ENCODE measurements at places on chromosomes 4 and X.

GRCh38 chr4:123452616-123453015 lies 56.0 kb downstream of the SPRY1 start:
- DNase-seq = peak; percentile 36

- DNase-seq = peak; percentile 67
These were observed 47.8 kb downstream of the SLC9A7 start for GRCh38 chrX:46710927-46711623.

DNA sequence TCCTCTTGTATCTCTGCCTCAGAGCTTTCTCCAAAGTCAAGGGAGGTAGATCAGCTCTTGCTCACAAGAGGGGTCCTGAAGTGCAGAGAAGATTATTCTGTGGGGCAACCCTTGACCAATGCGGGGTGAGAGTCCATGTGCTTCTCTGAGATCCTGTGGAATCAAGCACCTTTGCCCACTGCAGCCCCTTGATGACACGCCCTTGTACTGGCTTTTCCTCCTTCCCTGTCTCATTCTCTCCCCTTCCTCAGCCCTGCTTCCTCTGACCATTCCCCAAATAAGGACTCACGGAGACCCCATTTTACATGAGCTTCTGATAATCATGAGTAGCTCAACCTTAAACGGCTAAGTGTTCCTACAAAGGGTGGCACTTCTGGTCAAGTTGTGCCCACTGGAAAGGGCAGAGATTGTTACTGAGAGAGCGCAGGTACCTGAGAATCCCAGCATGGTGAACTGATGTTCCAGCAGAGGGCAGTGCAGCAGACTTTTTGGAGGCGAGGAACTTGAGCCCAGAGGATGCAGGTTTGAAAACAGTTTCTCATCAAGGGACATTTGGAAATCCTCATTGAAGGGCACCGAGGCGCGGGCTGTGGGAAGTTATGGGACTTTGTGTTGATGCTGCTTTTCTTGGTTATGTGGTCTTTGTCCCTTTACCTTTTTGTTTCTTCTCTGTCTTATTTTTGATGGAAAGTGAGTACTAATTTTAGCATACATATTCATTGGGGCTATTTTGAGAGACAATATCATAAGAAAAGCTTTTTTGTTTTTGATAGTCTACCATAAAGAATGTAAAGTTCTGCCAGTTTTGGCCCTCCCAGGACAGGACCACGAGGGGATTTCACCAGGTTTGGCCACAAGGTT lies 201.3 kb downstream of the RBM46 start:
- peak; percentile 75 for DNase-seq

DNA sequence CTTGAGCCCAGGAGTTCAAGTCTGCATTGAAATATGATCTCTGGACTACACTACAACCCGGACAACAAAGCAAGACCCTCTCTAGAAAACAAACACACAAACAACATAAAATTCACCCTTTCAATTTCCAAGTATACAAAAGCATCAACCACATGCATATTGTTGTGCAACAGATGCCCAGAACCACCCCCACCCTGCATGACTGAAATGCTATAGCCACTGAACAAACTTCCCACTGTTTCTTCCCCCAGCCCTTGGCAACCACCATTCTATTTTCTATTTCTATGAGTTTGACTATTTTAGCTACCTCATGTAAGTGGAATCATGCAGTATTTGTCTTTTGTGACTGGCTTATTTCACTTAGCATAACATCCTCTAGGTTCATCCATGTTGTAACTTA lies 14.2 kb upstream of the C4orf51 start:
- DNase-seq = no peak

GRCh38 chr4:38453253-38453881 lies 210.6 kb upstream of the KLF3 start:
- DNase-seq = no peak

GRCh38 chrX:11197671-11198070 lies 86.5 kb downstream of the HCCS start:
- no peak for DNase-seq

GRCh38 chr4:4985844-4986243 lies 33.4 kb downstream of the CYTL1 start:
- DNase-seq = peak; percentile 46

DNA sequence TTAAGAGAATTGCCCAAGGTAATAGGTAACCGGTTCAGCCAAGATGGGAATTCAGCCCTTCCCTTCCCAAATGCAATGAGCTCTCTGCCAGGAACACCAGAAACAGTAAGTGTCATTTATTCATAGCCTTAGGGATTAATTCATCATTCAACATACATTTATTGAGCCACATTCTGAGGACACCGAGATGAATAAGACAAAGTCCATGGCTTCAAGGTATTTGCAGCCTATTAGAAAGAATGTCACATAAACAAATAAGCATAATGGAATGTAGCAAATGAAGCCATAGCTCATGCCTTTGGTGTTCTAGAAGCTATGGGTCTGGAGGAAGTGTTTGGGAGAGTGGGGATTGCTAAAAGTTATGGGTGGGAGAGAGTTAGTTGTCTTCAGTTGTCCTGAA lies 6.3 kb upstream of the TAB3 start:
- DNase-seq = no peak

DNA sequence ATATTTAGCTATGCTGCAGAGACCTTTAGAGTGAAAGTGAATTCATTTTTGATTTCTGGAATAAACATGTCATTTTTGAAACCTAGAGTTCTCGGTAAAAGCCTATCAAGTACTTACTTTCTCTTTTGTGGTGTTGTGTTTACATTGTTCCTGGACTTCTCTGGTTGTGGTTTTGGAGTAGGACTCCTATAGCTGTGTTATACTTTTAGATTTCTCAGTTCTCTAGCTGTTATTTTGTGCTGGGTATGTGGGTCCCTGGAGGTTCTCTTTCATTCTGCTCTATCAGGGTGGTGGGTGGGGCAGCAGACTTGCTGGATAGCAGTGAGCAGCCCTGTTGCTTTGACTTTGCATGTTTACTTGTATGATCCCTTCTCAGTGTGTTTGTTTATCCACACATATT lies 25.6 kb upstream of the MSMO1 start:
- peak; percentile 35 for DNase-seq

- no peak for DNase-seq
These were observed 84.5 kb downstream of the AREG start for GRCh38 chr4:74529284-74530041.

GRCh38 chr4:127732623-127733328 lies 2.6 kb downstream of the SLC25A31 start:
- peak; percentile 69 for DNase-seq

DNA sequence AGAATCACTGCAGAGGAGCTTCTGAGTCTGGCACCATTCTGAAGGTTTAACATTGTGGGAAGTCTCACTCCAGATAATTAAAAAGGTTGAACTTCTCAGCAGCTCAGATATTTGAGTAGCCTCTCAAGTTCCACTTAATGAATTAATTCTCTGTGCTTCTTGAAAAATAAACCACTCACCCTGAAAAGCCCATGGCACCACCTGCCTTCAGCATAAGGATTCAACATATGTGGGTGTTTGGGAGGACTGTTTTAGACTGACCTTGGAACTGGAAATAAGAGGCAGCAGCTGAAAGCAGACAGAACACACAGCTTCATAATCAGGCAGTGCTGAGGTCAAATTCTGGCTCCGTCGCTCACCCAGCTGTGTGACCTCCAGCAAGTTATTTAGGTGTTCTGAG lies 100.6 kb downstream of the KCNIP4 start:
- DNase-seq = no peak

GRCh38 chr4:19508442-19508841 lies 743.3 kb upstream of the SLIT2 start:
- DNase-seq = no peak

GRCh38 chr4:189874591-189874990 lies 66.1 kb upstream of the FRG1 start:
- DNase-seq = no peak

GRCh38 chrX:16250296-16250695 lies 83.0 kb downstream of the MAGEB17 start:
- DNase-seq = no peak

DNA sequence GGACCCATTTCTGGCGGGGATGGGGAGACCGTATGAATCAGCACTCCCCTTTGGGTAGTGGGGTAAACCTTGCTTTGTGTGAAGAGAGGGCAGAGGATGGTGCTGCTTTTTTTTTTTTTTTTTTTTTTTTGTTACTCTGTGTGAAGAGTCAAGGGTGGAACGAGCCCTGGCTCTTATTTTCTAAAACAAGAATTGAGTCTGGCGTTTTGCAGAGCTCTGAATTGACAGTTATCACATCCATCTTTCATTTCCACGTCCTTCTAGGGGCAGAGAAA lies 1.2 kb downstream of the SLAIN2 start:
- peak; percentile 55 for DNase-seq

DNA sequence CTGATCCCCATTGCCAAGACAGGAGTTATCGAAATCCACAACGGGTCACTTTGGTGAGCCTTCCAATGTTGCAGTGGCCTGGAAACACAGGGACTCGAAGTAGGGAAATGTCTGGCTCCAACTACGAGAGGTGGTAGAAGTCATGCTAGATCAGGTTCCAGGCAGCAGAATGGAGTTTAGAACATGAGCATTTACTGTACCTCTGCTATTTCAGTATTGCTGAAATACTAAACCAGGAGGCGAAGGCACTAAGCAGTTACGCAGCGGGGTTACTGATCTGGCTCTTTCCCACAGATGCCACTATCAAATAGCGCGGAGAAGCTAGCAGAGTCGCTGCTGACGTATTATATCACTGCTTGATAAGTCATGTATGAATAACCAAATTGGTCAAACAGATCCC lies 56.3 kb downstream of the PTCHD1 start:
- no peak for DNase-seq

DNA sequence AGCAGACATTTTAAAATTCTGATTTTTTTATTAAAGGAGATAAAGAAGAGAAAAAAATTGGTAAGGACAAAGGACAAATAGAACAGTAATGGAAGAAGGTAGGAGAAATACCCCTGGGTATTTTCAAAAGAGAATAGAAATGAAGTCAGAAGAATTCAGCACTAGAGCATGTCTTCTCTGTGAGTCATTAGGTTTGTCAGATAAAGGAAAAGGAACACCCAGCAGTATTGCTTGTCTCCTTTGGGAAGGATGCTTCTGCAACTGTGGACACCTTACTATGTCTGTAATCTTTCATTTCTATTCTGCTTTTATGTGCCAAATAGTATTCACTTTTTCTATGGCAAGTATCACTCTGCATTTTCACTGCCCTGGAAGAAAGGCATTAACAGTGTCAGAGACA lies 24.0 kb upstream of the PCDH7 start:
- DNase-seq = no peak

- no peak for DNase-seq
These were observed 164.4 kb downstream of the FBXO8 start for GRCh38 chr4:174119051-174119450.

GRCh38 chr4:46249516-46249915 lies 125.7 kb upstream of the GABRG1 start:
- no peak for DNase-seq

DNA sequence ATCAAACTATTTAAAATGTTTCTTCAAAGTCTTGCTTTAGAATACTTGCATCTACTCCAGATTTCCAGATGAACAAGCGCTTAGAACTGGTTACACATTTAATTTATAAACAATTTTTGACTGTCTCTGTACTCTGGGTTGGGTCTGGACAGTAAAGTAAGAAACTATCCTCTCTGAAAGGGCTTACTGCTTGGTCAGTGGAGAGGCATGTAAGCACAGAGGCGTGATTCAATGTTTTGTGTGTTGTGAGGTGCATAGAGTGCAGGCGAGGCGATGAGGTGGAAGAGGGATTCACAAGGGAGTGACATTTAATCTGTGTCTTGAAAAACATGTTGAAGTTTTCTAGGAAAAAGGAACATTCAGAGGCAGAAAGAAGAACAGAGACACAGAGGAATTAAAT lies 231.4 kb downstream of the VEGFC start:
- no peak for DNase-seq

- no peak for DNase-seq
These were observed 112.6 kb downstream of the LINC00632 start for GRCh38 chrX:140822184-140822583.

DNA sequence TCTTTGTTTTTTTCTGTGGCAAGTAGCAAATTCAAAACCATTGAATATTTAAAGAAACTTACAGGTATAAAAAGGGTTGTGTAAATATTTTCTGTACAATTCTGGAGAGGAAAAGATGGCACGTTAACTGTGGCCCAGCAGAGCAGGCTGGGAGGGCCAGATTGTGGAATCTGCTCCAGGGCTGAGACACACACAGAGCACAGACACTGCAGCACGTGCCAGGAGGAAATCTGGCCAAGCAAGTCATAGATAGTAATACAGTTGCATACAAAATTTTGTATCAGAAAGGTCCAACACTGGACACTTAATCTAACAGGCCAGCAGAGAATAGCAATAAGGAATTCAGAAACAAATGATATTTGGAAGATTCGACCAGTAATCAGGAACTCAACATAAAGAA lies 763.7 kb downstream of the PDHA2 start:
- DNase-seq = no peak

- peak; percentile 64 for DNase-seq
These were observed 183.7 kb downstream of the SPATA18 start for GRCh38 chr4:52234561-52235440.

GRCh38 chr4:15744016-15744545 lies 34.0 kb upstream of the CD38 start:
- no peak for DNase-seq

DNA sequence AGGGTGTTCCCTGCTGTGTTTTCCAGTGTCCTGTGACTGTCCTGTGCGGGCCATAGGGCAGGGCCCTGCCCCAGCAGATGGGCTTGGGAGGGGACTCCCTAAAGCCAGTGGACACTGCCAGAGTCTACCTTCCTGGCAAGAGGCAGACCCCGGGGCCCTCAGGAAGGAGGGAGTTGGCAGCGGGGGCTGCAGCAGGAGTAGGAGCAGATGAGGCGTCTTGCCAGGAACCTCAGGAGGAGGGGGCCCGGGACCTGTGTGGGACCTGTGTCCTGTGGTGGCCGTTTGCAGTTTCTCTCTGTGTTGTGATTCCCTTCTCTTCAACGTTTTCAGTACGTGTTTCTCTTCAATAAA lies 3.8 kb downstream of the PNMA3 start:
- no peak for DNase-seq

DNA sequence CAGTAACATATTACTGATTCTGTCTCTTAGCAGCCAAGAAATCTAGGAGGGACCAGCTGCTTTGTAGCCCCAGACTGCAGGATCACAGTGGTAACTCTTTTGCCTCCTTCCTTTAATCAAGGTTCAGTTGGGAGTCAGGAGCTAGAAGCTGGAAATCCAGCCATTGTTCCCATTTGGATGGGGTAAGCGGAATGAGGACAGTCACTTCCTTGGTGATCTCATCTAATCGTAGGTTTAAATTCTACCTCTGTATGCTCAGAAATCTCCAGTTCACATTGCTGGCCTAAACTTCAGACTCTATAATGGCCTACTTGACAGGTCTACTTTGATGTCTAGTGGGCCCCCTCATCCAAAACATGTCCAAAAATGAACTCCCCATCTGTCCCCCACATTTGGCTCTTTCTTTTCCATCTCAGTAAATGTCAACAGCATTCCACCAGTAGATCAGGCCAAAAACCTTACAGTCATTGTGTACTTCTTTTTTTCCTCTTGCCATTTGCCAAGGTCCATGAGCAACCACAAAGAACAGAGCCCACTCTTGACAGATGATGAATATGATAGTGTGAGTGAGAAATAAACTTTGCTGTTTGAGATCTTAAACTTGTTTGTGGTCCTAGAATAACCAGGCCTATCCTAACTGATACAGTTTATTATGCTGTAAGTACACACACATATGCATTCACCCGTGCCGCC lies 40.1 kb downstream of the WWC2 start:
- no peak for DNase-seq

Data from DMS53 (cell line).